Lung (tissue), 17 donors: ENCODE measurements at places on chromosomes 16 and 17. TPM values are rescaled to one million over a fixed set of nuclear protein-coding genes. Genes with fewer than 3 reads are reported as not detected.
A peak's percentile ranks its signal among the peaks of the same experiment; 100 is the strongest.

DNA sequence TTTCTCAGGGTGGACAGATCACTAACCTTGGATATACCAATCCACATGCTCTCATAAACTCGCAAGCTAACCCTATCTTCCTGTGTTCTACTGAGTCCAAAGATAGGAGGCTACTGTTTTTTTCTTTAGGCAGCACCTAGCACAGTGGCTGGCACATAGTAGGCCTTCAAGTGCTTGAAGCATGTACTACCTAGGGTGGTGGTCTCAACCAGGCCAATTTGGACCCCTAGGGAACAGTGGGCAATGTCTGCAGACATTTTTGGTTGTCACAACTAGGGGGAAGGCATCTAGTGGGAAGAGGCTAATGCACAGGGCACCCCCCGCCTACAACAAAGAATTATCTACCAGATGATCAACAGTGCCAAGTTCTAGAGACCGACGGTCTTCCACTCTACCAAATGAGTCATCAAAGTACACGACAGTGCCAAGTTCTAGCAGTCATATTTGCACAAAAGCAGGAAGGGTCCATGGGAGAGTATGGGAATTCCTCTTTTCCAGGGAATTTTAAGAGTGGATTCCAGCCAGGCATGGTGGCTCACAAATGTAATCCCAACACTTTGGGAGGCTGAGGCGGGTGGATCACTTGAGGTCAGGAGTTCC is 390.3 kb downstream of the SLC39A11 start:
- DNase-seq = no peak

GRCh38 chr17:79814127-79814973 is 17.5 kb upstream of the CBX8 start:
- DNase-seq = no peak

DNA sequence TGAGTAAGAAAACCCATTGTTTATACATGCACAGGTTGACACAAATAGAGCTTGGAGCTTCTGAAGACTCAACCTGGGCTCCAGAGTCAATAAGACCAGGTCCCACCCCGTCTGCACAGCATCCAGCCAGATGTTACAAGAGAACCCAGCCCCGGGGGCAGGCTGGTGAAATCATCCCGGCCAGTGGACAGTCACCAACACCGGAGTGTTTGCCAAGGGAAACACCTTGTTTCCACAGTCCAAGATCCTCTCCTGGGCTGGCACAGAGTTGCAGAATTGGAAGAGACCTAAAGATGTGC is 90.3 kb downstream of the RAB11FIP4 start:
- no peak for DNase-seq

GRCh38 chr16:58218786-58219185 is 20.9 kb upstream of the CSNK2A2 start:
- DNase-seq = no peak

DNA sequence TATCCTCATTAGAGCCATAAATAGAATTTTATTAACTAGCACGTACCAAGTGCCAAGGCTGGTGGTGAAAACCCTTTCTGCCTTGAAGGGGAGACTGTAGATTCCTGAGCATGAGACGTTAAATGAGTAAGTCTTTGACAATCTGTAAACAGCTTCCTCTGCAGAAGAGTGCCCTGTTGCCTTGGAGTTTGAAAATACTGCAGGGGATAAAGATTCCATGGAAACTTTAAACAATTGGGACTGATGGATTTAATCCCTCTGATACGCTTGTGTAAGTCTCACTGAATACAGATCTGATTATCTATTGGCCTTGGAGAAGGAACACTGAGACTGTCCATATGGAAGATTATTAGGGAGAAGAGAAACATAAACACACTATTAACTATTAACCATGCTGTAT is 1053.4 kb upstream of the RBFOX1 start:
- no peak for DNase-seq

GRCh38 chr16:69179328-69180010 is 7.5 kb upstream of the SNTB2 start:
- peak; percentile 99 for DNase-seq

GRCh38 chr16:60230666-60231065 is 1496.5 kb upstream of the GOT2 start:
- DNase-seq = no peak

DNA sequence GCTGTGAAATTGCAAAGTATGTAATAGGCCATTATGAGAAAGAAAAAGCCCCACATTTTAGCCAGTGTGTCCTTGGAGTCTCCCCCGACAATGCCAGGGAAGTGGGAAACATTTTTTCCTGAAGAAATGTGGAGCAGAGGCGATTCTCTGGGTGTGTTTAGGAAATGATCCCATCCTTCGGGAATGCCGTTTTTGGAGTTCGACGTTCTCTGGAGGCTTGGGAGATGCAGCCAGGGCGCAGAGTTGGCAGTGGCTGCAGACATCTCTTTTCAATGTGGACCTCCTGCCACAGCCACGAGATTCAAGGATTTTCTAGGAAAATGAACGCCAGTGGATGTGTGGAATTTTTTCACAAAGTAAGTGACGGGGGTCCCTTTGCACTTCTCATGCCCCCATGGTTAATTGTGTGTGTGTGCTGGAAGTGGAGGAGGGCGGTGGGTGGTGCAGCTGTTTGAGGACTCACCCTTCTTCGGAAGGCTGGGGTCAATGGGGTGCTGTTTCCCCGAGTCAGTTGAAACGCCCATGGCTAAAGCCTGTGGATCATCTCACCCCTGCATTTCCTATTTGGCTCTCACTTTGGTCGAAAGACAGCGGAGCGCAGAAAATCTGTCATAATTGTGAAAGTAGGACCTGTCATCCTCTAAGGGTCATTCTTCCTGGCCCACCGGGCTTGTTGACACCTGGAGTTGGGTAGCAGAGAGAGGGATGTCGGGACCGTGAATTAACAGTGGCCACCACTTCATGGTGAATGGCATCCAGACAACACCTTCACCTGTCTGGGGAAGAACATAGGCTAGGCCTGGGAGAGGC is 73.2 kb downstream of the CMIP start:
- DNase-seq = no peak

- peak; percentile 46 for DNase-seq
These were observed 523 bp downstream of the KCTD2 start for GRCh38 chr17:75047398-75048098.

DNA sequence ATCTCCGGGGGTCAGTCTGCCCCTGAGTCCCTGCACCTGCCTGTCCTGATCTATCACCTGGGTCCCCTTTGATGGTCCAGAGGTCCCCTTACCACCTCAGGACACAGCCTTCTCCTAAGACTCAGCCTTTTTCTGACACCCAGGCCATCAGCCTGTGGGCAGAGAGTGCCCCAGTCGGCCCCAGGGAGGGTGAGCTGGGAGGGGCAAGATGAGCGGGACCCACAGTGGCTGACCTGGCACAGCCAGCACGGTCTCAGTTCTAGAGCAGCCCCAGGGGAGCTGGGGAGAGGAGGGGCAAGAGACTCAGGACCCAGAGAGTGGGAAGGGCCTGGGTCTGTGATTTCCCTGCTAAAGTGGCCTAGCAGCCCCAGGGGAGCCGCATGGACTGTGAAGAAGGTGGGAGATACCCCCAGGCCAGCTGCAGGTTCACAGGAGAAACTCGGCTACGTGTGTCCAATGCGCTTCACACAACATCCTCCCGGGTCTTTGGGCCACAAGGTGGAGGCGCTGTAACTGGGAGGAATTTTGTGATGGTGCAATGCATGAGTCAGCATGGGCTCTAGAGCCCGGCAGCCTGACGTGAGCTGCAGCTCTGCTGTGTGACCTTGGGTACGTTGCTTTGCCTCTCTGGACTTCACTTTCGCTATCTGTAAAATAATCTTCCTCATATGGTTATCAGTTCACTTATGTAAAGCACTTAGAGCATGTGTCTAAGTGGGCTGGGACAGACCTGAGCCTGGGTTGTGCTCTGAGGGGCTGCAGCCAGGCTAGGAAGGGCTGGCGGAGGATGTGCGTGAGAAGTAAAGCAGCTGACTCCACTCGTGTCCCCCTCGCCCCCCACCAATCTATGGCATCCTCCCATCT is 67.2 kb upstream of the LHX1 start:
- no peak for DNase-seq

DNA sequence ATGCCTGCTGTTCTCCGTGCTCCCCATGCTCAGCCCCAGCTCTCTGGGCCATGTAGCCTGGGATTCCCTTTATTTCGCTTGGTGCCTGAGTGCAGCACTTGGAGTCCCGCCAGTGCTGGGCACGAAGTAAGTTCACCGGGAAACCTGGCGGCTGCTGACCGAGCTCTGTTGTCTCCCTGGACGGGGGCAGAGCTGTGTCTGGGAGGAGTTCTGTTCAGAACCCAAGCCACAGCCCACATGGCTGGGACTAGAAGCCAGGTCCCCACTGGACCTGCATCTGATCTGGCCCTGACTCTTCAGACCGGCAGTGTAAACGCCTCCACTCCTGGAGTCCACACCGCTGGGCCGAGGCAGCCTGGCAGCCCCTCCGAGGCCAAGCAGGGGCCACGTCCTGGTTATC is 37.5 kb upstream of the CIBAR2 start:
- no peak for DNase-seq

DNA sequence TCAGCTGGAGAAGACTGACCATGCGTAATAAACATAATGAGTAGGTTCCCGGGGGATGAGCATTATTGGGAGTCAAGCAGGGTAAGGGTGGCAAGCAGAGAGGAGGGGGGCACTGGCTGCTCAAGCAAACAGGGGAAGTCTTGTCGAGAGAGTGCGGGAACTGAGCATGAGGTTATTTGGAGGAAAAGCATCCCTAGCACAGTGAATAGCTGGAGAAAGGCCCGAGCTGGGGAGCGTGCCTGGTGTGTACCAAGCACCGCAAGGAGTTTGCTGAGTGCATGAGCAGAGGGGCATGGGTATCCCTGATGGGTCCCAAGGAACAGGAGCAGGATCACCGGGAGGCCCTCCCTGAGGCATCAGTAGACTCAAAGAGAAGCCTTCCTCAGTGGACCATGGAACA is 17.2 kb downstream of the CYTH1 start:
- no peak for DNase-seq

- DNase-seq = no peak
These were observed 375.0 kb downstream of the KCNJ2 start for GRCh38 chr17:70544317-70544716.

GRCh38 chr16:48492133-48492532 is 106.9 kb upstream of the SIAH1 start:
- DNase-seq = no peak

DNA sequence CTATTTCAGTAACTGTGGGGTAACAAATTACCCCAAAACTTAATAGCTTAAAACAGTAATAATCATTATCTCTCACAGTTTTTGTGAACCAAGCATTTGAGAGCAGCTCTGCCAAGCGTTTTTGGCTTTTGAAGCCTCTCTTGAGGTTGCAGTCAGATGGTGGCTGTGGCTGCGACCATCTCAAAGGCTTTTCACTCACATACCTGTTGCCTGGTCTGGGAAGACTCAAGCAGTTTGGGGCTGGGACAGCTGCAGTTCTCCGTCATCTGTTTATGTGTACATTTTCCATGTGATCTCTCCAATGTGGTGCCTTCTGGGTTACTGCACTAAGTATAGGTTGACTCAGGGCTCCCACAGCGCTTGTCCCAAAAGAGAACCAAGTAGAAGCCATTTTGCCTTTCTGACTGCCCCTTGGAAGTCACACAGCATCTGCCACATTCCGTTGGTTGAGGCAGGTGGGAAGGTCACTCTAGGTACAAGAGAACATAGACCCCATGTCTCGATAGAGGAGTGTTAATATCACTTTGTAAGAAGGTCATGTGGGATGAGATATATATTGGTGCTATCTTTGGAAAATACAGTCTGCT is 49.6 kb downstream of the LDHD start:
- DNase-seq = no peak

GRCh38 chr17:76736349-76737081 is 616 bp downstream of the SRSF2 start:
- peak; percentile 84 for DNase-seq

- DNase-seq = no peak
These were observed 18.5 kb downstream of the RAP1GAP2 start for GRCh38 chr17:2814481-2815341.

DNA sequence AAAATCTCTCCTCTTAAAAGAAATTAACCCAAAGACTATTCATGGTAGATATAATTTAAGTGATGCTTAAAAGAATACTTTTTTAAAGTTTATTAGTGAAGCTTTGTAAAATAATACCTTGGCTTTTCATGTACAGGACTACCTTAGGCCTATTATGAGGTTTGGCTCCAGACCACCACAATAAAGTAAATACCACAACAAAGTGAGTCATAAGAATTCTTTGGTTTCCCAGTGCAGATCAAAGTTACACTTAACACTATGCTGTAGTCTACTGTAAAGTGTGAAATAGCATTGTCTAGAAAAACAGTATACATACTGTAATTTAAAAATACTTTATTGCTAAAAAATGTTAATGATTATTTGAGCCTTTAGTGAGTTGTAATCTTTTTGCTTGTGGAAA is 31.7 kb downstream of the CLTC start:
- DNase-seq = no peak

DNA sequence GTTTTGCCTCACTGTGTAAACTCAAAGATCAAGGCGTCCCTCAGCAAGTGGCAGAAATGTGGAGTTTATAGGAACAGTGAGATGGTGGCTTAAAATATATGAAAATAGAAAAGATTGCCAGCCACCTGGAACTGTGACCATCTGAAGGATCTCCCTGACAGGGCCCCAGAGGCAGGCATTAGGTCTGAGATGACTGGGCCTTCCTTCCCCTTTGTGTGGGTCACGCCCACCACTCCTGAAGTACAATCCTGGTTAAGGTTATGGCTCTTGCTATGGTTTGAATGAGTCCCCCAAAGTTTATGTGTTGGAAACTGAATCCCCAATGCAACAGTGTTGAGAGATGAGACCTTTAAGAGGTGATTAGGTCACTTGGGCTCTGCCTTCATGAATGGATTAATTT is 6.4 kb downstream of the ST6GALNAC2 start:
- DNase-seq = no peak

GRCh38 chr16:15427648-15428239 is 6.6 kb upstream of the BMERB1 start:
- DNase-seq = peak; percentile 88

- peak; percentile 78 for DNase-seq
These were observed 77.5 kb upstream of the N4BP1 start for GRCh38 chr16:48687421-48688038.

GRCh38 chr16:57619606-57620334 is 8.7 kb upstream of the ADGRG1 start:
- DNase-seq = peak; percentile 47

GRCh38 chr16:84557504-84557903 is 53.0 kb upstream of the MEAK7 start:
- DNase-seq = no peak

ACAP1 gene
- total RNA-seq = 27.0 TPM

STUB1 gene
- total RNA-seq = 58.8 TPM

KRTAP4-11 gene
- 0.34 TPM for total RNA-seq

ACSM3 gene
- 23.0 TPM for total RNA-seq

LITAFD gene
- total RNA-seq = not detected

OR1F1 gene
- not detected for total RNA-seq

SNRNP25 gene
- total RNA-seq = 17.9 TPM

SLFN14 gene
- total RNA-seq = 2.3 TPM

KCNJ16 gene
- 2.2 TPM for total RNA-seq
